ENCODE measurements at places on chromosomes 4 and X. TPM values are rescaled to one million over a fixed set of nuclear protein-coding genes. Genes with fewer than 3 reads are reported as not detected.

Gene ZNF674
- total RNA-seq: 2.0 TPM

Gene GABRE
- total RNA-seq: not detected

Gene MPP1
- 24.9 TPM for total RNA-seq

Gene SAGE1
- not detected for total RNA-seq

Gene NR3C2
- total RNA-seq: 6.4 TPM

Gene ZNF141
- 27.7 TPM for total RNA-seq

Gene MAGEA8
- total RNA-seq: not detected

Gene PABPC1L2B
- not detected for total RNA-seq

Gene RAB9B
- 0.38 TPM for total RNA-seq

Gene KCND1
- total RNA-seq: 2.6 TPM

Gene LDOC1
- total RNA-seq: 2.7 TPM

Gene DCAF4L1
- total RNA-seq: 0.31 TPM

Gene IL3RA
- total RNA-seq: not detected

Gene RNF212
- total RNA-seq: 3.3 TPM

Gene KLKB1
- not detected for total RNA-seq

Gene MAGEA10
- total RNA-seq: not detected

Gene ATP11C
- total RNA-seq: 27.0 TPM

Gene MTTP
- 0.59 TPM for total RNA-seq

Gene DGKK
- not detected for total RNA-seq

Gene NPY1R
- total RNA-seq: not detected

Gene IL21
- 0.09 TPM for total RNA-seq

Gene SMIM31
- total RNA-seq: not detected

Gene F8A1
- total RNA-seq: 40.6 TPM

Gene SPP1
- not detected for total RNA-seq

Gene AWAT2
- not detected for total RNA-seq

Gene P2RY4
- not detected for total RNA-seq

Gene IL13RA2
- not detected for total RNA-seq

Gene CXCR3
- 42.4 TPM for total RNA-seq

Gene TCP11X2
- total RNA-seq: not detected

Gene NR0B1
- total RNA-seq: not detected

Gene ELK1
- total RNA-seq: 67.6 TPM

Gene MEPE
- total RNA-seq: not detected

Gene HTT-AS
- total RNA-seq: not detected

Gene JAKMIP1
- 5.6 TPM for total RNA-seq

Gene PI4K2B
- 38.6 TPM for total RNA-seq

Gene SLC7A11
- 4.5 TPM for total RNA-seq

Gene TTC29
- not detected for total RNA-seq

Gene TRAM1L1
- not detected for total RNA-seq

Gene NAP1L2
- 1.0 TPM for total RNA-seq

Gene GLA
- total RNA-seq: 44.6 TPM

Gene ARMCX1
- 3.9 TPM for total RNA-seq

Gene IGSF1
- total RNA-seq: not detected

Gene GYPA
- total RNA-seq: not detected

Gene TCP11X1
- not detected for total RNA-seq

Gene GASK1B
- total RNA-seq: not detected

Gene SMR3B
- not detected for total RNA-seq
